ENCODE measurements at places on chromosomes 2 and 18.

DNA sequence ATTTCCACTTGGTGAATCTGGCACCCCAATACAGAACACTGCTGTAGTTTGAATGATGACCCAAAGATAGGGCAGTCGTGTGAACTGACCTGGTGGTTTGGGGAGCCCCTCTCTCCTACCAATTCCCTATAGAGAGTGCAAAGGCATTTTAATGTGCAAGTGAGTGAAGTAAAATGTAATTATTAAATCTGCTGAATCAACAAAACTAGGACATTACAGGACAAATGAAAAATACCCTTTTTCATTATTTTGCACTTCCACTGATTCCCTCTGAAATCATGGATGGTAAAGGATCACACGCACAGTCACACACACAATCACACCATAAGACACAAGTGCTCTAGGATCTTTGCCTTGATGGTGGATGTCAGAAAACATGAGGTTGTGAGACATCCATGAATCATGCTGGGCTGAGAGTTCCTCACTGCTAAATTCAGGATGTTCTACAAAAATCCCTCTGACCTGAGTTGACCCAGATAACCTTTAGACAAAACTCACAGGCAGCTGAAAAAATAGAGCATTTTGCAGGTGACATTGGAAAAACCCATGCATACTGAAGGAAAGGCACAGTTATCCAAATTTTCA lies 197.4 kb downstream of the FBXO15 start:
- no peak for DNase-seq

- no peak for DNase-seq
Observed at GRCh38 chr2:2188941-2189340, 142.1 kb downstream of the MYT1L start.

GRCh38 chr2:191864628-191865374 lies 17.9 kb upstream of the CAVIN2 start:
- DNase-seq = no peak

- no peak for DNase-seq
Observed at GRCh38 chr2:44433895-44434294, 72.1 kb downstream of the CAMKMT start.

- no peak for DNase-seq
Observed at GRCh38 chr2:75233965-75234364, 34.6 kb upstream of the TACR1 start.

DNA sequence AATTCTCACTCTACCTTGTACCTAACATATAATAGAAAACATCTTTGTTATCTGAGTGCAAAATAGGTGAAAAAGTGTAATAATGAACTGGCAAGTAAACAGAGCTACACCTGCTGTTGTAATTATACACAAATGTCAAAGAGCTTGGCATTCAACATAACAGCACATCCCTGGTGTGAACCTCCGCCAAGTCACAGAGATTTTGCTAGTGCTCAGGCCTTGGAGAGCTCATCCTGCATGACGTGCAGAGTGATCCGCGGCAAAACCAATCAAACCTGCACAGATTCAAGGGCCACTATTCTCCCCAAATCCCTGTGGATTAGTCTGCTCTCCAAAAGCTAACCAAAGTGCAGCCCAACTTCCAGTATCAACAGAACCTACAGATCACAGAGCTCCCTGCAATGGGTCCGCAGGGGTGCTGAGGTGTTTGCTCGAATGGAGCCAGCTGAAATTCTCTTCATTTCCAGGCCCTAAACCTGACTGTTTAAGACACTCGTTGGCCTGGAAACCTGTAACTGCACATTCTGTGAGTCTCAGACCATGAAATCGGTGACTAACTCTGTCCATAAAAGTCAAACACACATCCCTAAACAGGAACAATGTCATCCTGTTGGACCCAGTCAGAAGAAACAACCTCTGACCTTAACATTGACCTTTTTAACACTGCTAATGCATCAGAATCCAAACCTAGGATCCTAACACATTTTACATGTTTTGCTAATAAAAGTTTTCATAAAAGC lies 111.8 kb downstream of the EPB41L3 start:
- DNase-seq = no peak

DNA sequence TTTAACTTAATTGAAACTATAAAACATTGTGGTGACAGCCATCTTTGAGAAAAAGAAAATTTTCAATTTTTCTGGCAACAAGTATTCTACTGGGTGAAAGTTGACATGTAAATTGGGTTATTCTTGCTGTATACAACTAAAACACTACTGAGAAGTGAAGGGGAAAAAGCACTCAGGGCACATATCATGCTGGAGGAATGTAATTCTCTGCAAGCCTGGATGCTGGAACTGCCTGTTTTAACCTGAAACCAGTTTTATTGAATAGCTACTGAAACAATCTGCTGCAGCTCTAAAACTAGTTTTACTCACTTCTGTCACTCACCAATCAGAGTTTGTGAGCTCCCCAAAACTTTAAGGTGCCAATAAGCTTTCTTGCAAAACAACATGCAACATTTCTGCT lies 1136.0 kb downstream of the LRP1B start:
- DNase-seq = no peak

DNA sequence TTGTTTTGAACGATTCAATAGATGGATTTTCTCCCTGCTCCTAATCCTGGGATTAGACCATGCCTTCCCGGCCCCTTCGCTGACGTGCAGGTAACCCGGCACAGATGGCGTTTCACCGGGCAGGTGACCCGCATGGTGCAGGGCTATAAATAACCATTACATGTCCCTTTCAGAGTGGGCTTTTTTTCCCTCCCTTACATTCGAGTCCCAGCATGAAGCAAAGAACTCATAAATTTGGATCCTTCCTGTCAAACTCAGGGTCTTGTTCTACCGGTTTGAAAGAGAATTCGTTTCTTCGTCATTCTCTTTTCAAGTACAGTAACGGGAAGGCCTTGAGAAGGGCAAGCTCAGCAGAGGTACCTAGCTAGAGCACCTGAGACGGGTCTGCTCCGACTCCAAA lies 46.1 kb downstream of the EDAR start:
- DNase-seq = no peak

DNA sequence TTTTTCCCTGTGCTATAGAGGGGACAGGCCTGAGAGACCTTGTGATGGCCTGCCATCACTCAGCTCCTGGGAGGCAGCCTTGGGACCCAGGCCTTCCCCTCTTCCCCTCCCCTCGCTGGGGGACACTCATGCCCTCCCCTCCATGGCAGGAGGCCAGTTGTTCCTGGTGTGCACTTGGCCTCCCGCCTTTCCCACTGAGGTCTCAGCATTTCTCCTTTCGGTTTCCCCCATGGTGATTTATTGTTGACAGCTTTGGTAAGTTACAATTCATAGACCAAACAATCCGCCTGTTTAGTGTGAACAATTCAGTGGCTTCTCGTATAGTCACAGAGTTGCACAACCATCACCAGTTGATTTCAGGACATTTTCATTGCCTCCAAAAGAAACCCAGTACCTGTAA lies 10.2 kb upstream of the CNDP1 start:
- no peak for DNase-seq

DNA sequence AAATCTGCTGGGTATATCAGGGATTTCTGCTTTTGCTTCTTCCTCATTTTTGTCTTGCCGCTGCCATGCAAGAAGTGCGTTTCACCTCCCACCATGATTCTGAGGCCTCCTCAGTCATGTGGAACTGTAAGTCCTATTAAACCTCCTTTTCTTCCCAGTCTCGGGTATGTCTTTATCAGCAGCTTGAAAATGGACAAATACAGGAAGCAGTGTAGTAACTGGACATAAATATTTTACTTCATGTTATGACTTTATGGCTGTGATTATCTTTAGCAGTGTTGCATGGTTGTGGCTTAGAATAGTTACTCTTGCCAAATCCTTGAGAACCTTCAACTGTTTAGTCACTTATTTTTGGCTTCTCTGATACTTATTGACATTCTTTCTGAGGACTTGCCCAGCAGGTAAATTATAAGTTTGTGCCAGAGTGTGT lies 66.2 kb upstream of the DLX2 start:
- no peak for DNase-seq

- DNase-seq = no peak
Observed at GRCh38 chr2:130826821-130827501, 9.8 kb upstream of the ARHGEF4 start.

DNA sequence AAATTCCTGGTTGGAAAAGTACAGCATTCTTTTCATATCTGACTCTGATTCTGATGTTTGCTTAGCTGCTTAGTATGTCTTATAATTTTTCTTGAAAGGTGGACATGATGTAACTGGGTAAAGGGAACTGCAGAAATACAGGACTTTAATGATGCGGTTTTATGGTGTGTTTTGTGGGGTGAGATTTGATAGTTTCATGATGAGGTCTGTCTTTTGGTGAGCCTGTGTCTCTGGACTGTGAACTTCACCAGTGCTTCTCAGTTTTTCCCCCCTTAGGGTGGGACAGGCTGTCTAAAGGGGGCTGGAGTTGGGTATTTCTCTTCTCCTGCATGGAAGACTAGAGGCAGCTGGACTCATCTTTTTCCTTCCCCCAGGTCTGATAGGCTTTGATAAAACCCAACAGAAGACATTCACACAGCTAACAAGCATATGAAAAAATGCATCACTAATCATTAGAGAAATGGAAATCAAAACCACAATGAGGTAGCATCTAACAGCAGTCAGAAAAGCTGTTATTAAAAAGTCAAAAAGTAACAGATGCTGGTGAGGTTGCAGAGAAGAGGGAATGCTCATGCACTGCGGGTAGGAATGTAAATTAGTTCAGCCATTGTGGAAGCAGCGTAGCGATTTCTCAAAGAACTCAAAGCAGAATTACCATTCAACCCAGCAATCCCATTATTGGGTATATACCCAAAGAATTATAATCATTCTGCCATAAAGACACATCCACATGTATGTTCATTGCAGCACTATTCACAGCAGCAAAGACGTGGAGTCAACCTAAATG lies 77.6 kb downstream of the EPC2 start:
- DNase-seq = no peak

DNA sequence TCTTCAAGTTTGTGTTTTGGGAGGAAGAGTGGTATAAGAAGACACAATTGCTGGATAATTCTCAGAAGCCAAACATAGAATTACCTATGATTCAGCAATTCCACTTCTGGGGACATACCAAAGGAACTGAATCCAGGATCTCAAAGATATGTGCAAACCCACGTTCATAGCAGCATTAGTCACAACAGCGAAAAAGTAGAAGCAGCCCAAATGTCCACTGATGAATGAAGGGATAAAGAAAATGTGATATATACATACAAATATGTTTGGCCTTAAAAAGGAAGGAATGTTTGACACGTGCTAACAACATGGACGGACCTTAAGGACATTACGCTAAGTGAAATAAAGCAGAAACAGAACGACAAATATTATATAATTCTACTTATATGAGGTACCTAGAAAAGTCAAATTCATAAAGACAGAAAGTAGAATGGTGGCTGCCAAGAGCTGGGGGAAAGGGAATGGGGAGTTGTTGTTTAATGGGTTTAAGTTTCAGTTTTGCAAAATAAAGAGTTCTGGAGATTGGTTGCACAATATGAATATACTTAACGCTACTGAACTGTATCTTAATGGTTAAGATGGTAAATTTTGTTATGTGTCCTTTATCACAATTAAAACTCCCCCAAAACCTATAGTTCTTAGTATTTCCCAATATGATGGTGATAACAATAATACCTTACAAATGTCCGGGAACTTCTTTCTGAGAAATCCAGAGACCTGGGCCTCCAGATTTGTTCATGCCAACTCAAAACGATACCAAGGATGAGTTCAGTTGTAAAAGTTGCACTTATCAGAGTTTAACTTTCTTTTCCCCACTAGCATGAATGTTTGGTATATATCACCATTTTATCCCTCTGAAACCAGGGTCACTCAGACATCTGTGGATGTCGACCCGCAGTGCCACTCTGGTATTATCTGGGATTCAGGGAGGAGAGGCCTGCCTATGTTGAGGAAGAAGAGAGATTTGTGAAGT lies 33.7 kb upstream of the WIPF1 start:
- DNase-seq = no peak

DNA sequence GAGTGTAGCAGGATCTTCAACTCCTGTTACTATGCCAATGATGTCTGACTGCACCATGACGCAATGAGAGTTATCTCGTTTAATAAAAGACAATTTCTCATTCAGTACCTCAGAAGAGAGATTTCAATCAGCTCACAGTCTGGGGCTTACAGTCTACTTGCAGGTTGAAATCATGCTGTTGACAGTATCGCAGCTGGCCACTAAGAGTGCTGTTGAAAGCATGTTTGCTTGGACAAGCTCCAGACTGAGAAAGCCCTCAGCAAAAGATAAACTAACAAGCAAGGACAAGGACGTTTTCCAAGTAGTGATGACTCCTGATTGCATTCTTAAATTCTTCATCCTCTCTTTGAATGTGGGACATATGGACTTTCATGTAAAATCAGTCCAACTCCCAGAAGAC lies 145.2 kb upstream of the SYT4 start:
- no peak for DNase-seq

GRCh38 chr2:206282746-206283145 lies 8.3 kb downstream of the ZDBF2 start:
- no peak for DNase-seq

- no peak for DNase-seq
Observed at GRCh38 chr18:27235218-27235870, 50.2 kb upstream of the CHST9 start.

DNA sequence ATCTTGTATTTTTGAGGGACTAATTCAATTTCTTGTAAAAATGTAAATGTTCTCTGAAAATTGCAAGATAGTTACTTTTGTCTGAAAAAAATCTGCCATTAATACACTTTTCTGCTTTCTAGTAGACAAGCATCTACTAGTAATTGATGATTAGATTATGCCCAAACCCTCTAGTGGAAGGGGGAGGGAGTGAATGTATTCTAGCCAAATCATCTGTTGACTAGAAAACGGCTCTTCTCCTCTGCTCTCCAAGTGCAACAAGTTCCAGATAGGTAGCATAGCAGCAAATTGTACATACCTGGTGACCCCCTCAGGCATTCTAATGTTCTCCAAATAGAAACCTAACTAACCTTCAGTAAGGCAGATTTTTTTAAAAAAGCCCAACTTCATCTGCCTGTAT lies 58.6 kb downstream of the RELCH start:
- no peak for DNase-seq

Data from activated CD8-positive, alpha-beta memory T cell treated with anti-CD3 and anti-CD28 coated beads for 1 hour (primary cell).